ENCODE measurements at places on chromosomes 5 and 9. TPM values are rescaled to one million over a fixed set of nuclear protein-coding genes. Genes with fewer than 3 reads are reported as not detected.

DNA sequence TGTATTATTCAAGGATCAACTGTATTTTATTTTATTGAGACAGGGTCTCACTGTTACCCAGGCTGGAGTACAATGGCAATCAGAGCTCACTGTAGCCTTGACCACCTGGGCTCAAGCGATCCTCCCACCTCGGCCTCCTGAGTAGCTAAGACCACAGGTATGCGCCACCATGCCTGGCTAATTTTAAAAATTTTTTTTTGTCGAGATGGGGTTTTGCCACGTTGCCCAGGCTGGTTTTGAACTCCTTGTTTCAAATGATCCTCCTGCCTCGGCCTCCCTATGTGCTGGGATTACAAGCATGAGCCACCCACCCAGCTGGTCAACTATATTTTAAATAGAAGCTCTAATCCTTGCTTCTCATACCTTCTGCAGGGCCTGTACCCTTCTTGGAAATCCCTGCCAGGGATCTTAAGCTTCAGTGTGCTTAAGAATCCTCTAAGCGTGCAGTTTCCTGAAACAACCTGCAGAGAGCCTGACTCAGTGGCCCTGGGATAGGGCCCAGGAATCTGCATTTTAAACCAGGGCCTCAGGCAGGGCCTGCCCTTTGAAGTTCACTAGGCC is 2.9 kb downstream of the AKNA start:
- DNase-seq = no peak

EIF4E1B gene
- not detected for polyA plus RNA-seq

DNA sequence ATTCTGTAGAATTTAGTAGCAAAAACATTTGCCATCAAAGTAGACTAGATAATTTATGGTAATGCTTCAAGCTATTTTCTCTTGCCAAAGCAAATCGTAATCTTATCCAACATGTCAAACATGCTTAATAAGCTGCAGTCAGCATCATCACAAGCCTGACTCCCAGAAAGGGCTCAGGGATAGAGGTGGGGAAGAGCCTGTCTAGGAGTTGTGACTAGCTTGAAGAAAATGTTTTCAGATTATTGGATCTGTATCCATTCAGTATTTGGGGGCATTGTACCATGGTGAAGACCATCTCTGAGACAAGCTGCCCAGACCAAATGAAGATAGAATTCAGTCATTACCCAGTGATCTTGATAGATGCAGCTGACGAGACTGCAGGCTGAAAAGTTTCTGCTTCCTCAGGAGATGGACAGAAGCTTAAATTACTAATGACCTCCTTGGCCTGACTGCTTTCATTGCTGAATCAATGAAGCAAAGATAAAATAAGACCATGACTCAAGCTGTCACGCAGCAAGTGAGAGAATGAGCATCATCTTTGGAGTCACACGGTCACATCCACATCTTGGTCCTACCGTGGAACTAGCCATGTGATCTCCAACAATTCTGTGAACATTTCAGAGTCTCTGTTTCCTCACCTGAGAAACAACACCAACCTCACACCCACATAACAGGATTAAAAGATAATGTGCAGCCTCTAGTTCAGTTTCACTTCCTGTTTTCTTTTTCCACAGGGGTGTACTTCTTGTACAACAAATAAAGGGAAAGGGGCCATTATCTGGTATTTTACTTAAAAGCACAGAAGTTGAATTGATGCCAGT is 9.4 kb downstream of the ERAP2 start:
- DNase-seq = no peak

DNA sequence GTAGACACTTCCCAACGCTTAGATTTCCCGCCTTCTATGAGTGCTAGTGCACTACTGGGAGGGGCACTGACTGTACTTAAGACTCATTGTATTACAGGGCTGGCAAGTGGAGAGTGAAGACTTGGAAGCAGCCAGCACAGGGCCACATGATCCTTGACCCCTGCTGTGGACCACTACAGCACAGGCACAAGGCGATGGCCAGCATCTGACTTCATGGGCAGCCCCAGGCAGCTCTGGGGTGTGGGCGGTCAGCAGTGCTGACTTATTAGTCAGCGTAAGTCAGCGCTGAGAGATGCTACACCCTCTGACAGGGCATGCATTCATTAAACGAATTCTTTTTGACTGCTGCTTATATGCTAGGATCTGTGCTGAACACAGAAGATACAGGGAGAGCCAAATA is 9.3 kb downstream of the SLC46A2 start:
- no peak for DNase-seq

- no peak for DNase-seq
Measured at GRCh38 chr9:24846248-24846912, 300.7 kb upstream of the IZUMO3 start.

DNA sequence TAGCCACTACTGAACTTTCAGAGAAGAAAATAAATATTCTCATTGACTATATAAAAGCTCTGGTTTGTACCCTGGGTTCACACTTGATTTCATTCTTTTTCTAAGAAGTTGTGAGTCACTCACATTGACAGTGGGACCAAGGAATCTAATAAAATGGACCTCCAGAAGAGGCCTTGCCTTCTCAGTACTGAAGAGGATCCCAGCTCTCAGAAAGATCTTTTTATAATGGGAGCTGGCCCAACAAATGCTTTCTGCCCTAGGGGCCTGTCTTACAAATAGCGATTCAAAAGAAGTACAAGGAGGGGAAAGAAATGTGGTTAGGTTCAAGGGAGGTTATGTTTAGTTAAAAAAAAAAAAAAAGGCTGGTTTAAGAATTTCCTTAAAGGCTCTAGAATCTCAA is 237.9 kb downstream of the ISL1 start:
- DNase-seq = no peak

DNA sequence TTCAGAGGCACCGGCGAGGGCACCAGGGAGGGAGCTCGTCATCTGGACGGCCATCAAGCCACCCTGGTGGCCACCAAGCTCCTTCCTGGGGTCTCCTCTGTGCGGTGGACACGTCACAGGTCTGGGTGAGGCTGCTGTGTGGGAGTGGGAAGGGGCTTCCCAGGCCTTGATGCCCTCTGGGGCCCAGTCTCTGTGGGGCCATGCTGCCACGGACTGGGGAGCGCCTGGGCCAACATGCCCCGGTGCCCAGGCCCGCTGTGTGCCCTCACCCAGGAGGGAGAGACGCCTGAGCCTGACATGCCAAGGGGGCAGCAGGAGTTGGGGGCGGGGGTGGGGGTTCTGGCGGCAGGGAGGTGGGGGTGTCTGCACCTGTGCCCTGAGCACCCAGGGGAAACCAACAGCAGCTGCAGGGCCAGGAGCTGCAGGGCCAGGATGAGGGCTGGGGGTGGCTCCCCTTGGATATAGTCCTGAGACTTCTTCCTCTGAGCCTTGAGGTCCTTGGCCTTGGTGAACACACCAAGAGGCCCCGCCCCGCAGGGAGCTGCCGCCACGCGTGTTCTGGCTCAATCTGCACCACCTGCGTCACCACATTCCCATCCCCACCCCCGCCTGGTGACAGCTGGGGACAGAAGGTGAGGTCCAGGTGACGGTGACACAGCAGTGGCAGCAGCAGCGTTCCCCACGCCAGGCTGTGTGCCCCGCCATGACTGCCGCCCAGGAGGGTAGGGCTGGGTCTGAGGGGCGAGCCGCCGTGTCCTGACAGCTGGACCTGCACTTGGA is 15.3 kb upstream of the SEC16A start:
- no peak for DNase-seq

DNA sequence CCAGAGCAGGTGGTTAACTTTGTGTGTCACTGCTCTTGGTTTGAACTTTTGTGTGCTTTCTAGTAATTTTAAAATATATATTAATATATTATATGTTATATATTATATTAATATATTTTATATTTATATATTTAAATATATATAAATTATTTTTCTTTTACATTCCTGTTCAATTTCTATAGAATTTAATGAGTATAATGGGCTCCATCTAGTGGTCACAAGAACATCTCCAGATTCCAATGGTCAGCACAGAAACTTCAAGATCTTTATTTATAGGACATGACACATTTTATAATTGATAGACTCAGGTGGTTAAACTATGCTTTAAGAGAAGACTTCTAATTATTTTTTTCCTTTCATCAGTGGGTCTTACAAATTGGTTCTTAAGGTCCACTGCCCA is 39.1 kb downstream of the COL23A1 start:
- no peak for DNase-seq

- no peak for DNase-seq
Measured at GRCh38 chr5:154627698-154628678, 127.2 kb upstream of the LARP1 start.

GRCh38 chr5:107773479-107773878 is 102.7 kb upstream of the EFNA5 start:
- no peak for DNase-seq

KLHL3 gene
- 5.0 TPM for polyA plus RNA-seq

PALM2AKAP2 gene
- polyA plus RNA-seq = 26.4 TPM

OR1L1 gene
- not detected for polyA plus RNA-seq

CTNND2 gene
- polyA plus RNA-seq = 0.91 TPM

DNA sequence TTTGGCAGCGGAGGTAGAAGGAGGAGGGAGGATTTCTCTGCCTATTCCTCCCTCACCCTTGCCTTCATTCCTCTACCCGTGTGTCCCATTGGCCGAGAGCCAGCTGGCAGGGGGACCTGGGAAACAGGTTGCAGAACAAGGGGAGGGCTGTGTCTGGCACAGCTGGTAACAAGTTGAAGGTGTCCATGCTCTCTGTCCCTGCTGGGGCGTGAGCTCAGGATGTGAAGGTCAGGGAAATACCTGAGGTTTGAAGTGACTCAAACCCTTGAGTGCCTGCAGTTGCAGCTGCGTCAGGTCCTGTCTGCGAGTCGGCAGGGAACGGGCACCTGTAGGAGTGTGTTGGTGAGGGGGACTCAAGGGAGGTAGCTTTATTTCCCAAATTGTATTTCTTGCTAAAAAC is 16.2 kb downstream of the MIGA2 start:
- no peak for DNase-seq

DNA sequence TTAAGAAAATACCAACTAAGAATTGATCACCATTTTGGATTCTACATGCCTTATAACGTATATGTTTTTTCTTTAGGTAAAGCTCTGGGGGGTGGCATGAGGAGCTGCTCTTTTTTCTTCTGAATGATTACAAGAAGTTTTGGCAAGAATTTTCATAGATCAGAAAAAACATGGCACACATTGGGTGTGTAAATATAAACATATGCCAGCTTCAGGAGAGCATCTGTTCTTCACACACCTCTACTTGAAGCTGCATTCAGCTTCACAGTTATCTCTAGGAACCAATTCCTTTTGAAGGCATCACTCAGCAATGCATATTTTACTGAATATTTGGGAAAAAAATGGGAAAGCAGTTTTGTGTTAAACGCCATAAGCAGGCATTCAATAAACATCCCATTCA is 122.7 kb upstream of the GHR start:
- DNase-seq = no peak

- no peak for DNase-seq
Measured at GRCh38 chr5:179222246-179223017, 122.8 kb downstream of the ADAMTS2 start.

- DNase-seq = no peak
Measured at GRCh38 chr5:149073213-149073612, 10.4 kb upstream of the SH3TC2 start.

OLFM1 gene
- polyA plus RNA-seq = 3.8 TPM

MAN2A1 gene
- polyA plus RNA-seq = 50.7 TPM

- peak; percentile 34 for DNase-seq
Measured at GRCh38 chr5:31880449-31880848, 241.5 kb downstream of the PDZD2 start.

SLC6A3 gene
- polyA plus RNA-seq = not detected

DNA sequence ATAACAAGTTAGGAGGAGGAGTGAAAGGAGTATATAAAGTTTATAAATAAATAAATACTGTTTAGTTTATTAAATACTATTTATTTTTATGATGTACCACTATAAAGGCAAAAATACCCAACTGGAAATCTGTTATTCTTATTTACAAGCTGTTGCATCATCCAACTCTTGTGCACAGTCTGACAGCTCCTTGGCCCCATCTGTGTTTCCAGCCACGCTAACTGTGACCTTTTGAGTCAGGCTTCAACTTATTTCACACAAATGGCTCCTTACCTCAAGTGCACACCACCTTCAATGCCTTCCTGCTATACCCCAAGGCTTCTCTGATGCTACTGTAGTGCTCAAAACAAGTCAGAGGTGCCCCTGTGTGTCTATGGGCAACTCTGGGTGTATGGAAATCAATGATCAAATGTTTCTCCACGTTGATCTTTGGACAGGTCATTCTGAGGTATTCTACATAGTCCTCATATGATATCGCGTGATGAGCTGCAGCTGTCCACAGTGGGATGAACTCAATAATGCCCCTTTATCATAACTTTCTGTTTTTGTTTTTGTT is 303.2 kb upstream of the GRAMD2B start:
- no peak for DNase-seq

PCDHB5 gene
- 5.0 TPM for polyA plus RNA-seq

- DNase-seq = no peak
Measured at GRCh38 chr9:69223605-69224004, 49.5 kb downstream of the TJP2 start.

LCN10 gene
- 7.3 TPM for polyA plus RNA-seq

ALDH7A1 gene
- 43.8 TPM for polyA plus RNA-seq

- DNase-seq = no peak
Measured at GRCh38 chr9:122340161-122340560, 30.7 kb upstream of the PTGS1 start.

- DNase-seq = no peak
Measured at GRCh38 chr5:148372893-148373292, 10.9 kb upstream of the FBXO38 start.

DNA sequence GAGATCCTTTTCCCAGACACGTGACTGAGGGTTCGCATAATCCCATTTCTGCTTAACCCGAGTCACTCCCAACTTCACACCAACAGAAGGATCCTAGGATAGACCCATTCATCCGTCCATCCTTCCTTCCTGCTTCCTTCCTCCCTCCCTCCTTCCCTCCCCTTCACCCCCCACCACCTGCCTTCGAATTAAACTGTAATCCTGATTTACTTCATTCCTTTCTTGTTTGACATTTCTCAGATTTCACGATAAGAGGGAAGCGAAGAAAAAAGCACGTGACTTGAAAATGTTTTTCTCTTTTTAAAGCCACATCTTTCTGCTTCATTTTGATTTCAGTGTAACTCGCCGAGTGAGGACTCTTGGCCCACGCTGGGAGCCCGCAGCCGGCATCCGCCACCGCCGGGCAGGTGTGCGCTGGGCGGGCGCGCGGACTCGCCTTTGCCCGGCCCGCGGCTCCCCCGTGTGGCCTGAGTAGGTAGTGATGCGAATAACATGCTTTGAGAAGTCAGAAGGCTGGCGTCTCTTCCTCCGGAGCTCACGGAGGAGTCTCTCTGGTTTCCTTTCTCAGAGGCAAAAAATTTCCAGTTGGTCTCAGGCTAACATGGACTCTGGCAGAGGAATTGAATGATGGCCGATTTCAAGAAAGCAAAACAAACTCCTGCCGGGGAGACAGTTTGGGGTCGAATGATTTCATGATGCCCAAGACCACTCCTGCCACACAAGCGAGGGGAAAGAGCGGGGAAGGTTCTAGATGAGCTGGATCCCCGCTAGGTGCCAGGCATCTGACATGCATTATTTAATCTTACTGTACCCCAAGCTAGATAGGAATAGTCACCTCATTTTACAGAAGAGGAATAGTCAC is 117.7 kb downstream of the SLC12A2 start:
- peak; percentile 72 for DNase-seq

DMRTA1 gene
- polyA plus RNA-seq = 0.08 TPM

GRCh38 chr5:96873449-96873848 is 2.9 kb upstream of the ERAP2 start:
- DNase-seq = no peak

ZNF366 gene
- 3.0 TPM for polyA plus RNA-seq

Measured in muscle of arm (tissue), 14 donors.